ENCODE measurements at places on chromosomes 2 and 18. TPM values are rescaled to one million over a fixed set of nuclear protein-coding genes. Genes with fewer than 3 reads are reported as not detected.

Gene PRKRA
- 50.0 TPM for total RNA-seq

Gene PIAS2
- 25.0 TPM for total RNA-seq

Gene SLC19A3
- total RNA-seq: 0.65 TPM

Gene GPBAR1
- total RNA-seq: not detected

Gene FAM124B
- not detected for total RNA-seq

Gene ZSCAN30
- 26.4 TPM for total RNA-seq

Gene AMER3
- not detected for total RNA-seq

Gene LYG2
- not detected for total RNA-seq

Gene REG3A
- total RNA-seq: not detected

Gene LOXHD1
- not detected for total RNA-seq

Gene HADHB
- 99.2 TPM for total RNA-seq

Gene C2orf15
- not detected for total RNA-seq

Gene SLC16A14
- total RNA-seq: not detected

Gene SIX3
- total RNA-seq: not detected

Gene ANKRD30B
- total RNA-seq: not detected

Gene TXNDC2
- not detected for total RNA-seq

Gene SERPINB13
- not detected for total RNA-seq

Gene OR6B2
- not detected for total RNA-seq

Gene OTOS
- not detected for total RNA-seq

Gene EHD3
- total RNA-seq: 31.7 TPM

Gene CDH7
- total RNA-seq: not detected

Data from GM23248 (cell line).